Iris pigment epithelial cell (primary cell): ENCODE measurements at places on chromosomes 2 and 18.

DNA sequence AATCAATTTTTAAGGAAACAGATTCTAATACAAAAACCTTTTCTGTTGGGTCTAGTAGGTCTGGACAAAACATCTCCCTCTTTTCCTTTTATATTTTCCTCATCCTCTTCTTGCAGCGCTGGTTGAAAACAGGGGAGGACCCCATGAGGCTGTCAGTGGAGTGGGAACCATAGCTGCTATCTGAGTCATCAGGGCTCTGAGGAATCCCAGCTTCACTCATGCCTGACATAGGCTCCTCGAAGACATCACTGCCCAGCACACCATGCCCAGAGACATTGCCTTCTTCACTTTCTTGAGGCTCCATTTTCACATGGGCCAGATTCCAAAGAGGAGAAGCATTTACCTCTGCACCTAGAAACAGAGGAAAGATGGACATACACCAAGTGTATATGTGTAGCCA, 10.0 kb downstream of the SUPT7L start:
- peak; percentile 64 for DNase-seq

DNA sequence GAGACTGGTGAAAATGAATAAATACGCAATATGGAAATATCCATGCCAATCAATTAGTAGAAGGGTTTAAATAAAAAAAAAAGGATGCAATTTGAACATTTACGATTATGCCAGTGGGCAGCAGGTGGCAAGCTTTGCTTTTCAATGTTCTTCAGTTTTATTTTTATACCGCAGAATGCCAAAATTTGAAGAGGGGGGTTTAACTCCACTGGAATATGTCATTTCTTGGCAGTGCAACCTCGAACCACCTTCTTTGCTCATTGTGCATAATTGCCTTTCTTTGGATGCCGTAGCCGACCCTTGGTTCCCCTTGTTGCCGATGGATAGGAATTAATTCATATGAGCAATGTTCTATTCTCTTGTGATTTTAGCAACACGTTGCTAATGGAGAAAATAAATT, 88.0 kb downstream of the LTBP1 start:
- DNase-seq, result peak; percentile 34

- DNase-seq, result no peak
These were observed 500.9 kb downstream of the RNF144A start for GRCh38 chr2:7417845-7418742.

GRCh38 chr2:69221512-69221911, 165.5 kb downstream of the GFPT1 start:
- no peak for DNase-seq

DNA sequence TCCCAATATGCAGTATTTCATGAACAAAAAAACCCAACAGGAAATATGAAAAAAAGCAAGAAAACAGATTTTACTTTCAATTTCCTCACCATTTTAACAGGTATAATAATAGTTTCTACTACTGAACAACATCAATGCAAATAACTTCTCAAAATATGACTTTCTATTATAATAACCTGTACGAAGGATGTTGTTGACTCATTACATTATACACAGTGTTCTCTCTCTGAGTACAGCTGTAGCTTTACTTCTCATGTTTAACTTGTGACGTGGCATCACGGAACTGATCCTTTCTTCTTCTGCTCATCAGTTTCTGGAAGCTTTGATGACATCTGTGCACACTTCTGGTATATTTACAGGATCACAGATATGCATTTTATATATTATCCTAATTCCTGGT, 40.0 kb downstream of the FAM228A start:
- no peak for DNase-seq

DNA sequence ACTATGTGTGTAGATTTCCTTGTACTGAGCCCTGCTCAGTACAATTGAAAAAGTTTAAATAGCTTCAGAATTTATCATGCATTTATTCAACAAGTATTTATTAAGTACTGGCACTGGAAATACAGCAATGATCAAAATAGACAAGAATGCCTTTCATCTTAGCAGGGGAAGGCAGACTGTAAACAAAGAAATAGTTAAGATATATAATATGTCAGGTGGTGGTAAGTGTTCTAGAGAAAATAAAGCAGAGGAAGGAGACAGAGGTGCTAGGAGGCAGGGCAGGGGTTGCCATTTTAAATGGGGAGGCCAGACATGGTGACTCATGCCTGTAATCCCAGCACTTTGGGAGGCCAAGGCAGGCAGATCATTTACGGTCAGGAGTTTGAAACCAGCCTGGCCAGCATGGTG, 13.6 kb upstream of the LIPG start:
- peak; percentile 94 for DNase-seq

DNA sequence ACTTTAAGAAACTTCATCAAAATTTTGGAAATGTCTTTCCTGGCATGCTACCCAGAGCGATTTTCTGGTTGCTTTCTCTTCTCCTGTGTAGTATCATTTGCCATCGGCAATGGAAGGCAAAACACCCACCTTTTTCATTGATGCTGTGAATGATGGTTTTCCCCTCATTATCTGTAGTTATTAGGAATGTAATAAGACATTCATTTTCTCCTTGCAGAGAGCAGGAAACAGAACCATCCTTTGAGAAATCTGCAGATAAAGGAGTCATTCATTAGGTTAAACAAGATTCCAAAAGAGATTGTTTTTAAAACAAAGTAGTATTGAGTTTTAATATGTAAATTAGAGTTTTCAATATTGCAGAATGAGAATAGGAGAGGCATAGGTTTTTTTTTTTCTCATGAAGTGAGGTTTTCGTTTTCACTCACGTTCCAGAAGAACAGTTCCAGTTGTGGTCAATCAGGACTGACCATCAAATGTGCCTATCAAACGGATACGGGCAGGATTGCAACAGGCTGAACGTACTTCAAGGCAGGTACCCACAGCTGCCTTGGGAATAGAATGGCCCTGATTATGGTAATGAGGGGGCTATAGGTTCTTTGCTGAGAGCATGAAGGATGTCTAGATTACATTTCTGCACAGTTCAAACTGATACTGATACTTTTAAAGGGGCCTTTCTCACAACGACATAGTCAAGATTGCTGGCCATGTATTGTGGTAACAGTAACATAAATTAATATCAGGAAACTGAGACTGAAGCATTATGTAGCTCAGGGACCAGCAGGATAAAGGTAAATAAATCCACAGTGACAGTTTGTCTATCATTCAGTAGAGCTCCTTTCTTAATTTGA, 49.8 kb upstream of the PLA2R1 start:
- DNase-seq, result no peak

DNA sequence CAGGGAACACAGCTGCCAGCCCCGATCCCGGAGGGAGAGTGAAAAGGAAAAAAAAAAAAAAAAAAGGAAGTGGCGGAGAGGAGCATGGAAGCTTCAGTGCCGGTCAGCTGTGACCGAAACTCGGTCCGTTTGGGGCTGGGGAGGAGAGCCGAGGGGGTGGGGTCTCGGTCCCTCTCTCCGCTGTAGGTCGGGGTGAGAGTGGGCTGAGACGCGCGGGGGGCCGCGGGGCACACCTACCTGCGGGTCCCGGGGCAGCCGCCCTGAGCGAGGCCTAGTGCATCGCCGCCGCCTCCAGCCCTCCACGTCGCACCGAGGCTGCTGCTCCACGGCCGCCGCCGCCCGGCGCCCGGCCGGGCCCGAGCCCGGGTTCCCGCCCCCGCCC, 536 bp downstream of the VPS54 start:
- DNase-seq, result peak; percentile 25

- DNase-seq, result no peak
These were observed 134.0 kb downstream of the CTIF start for GRCh38 chr18:48672671-48673340.

DNA sequence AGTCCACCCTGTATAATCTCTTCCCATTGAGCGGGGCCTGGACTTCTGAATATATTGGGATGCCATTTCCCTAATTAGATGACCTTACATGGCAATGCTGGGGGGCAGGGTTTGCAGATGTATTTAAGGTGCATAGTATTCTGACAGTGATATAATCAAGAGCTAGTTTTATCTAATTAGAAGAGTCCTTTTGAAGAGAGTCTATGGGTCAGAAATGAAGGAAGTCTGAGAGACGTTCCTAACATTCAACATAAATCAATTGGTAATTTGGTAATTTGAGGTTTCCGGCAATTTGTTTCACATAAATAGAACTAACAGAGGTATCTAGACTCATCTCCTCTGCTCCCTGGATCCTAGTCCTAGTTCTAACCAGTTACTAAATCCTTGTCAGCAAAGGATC, 25.7 kb upstream of the UXS1 start:
- DNase-seq, result no peak

DNA sequence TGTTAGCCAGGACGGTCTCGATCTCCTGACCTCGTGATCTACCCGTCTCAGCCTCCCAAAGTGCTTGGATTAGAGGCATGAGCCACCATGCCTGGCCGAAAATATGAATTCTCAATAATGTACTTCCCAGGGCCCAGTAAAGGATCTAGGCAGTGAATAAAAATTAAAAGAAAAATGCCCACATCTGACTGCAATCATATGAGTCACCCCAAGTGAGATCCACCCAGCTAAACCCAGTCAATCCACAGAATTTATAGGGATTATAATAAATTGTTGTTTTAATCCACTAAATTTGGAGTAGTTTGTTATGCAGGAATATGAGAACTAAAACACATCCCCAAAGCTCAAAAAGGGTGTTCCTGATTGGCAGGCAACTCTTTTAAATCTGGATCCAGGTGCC, 93.5 kb upstream of the STK39 start:
- no peak for DNase-seq

DNA sequence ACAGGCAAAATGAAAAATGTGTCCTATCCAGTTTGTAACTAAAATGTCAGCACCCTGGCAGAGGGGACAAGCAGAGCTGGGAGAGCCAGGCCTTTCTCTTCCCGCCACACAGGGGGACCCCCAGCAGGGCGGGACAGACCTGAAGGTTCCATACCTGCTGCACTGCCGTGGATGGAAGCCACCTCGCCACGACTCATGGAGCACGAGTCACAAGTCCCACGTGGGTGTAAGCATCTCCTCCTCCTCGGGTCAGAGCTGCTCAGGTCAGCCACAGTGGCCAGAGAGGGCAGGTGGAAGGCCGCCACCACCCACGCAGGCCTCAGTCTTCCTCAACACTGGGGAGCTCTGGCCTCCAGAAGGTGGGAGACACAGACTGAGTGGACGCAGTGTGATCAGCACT, 21.0 kb downstream of the C1QL2 start:
- DNase-seq, result no peak

GRCh38 chr2:13779996-13780395, 852.5 kb upstream of the LRATD1 start:
- peak; percentile 12 for DNase-seq

- no peak for DNase-seq
These were observed 509.1 kb downstream of the MBD2 start for GRCh38 chr18:53715243-53715853.

DNA sequence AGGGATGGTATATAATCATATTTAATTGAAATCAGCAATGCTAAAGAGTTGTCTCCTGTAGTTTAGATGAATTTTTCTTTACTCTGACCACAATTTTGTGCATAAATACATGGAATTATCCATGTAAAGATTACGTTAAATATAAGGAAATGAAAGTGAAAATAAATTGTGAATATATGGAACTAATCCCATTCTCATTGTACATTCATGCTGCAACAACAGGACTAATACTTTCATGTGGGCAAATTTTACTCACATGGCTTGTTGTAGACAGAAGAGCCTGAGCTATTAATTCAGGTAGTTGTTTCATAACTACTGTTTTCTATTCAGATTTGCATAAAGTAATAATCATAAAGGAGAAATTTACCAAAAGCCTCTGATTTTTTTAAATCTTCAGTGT, 357.8 kb downstream of the ARHGAP15 start:
- DNase-seq, result no peak

- peak; percentile 17 for DNase-seq
These were observed 22.1 kb downstream of the EHD3 start for GRCh38 chr2:31255911-31256571.

DNA sequence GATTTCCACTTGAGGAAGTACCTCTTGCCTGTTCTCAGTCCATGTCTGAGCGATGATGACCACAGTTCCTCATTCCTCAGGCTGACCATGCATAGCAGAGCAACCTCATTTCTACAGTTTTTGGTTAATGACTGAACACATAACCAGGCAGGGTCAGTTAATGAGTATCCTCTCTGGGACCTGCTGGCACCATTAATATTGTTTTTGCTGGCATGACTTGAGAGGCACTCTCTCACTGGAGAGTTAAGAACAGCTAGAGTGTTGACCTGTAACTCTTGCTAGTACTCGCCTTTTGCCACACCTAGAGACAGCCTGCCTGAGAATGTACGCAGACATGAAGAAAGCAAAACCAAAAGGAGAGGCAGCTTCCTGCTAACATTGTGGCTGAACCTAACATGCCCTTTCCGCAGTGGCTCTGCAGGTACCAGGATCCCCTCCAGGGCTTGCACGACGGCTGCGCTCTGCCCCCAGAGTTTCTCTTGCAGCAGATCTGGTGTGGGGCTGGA, 23.9 kb downstream of the PECR start:
- DNase-seq, result peak; percentile 71

DNA sequence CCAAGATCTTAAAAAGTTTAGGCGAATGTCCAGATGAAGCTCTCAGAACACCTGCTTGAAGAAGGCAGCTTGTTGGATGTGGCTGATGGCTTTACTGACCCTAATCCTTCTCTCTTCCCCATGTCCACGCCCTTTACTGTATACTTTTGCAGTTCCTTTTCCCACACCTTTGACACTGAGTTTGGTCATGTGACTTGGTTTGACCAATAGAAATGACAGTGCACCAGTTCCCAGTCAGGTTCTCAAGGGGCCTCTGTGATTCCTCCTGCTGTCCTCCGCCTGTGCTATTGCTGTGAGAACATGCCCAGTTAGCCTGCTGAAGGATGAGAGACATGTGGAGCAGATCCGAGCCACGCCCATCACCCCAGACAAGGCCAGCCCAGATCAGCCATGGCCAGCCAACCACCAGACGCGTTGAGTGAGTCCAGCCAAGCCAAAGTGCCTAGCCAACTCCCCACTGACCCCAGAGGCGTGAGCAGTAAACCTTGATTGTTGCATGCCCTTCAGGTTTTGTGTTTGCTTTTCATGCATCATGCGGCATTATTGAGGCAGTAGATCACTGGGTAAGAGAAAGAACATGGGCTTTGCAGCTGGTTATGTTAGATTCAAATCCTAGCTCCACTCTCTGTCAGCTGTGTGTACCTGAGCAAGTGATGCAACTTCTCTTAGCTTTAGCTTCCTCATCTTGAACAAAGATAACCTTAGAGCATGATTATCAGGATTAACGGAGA, 258.0 kb upstream of the SIX2 start:
- DNase-seq, result no peak

- DNase-seq, result peak; percentile 44
These were observed 242.1 kb downstream of the MREG start for GRCh38 chr2:215771241-215771640.

- DNase-seq, result peak; percentile 83
These were observed 85.6 kb upstream of the ETAA1 start for GRCh38 chr2:67311536-67311935.

- no peak for DNase-seq
These were observed 12.4 kb downstream of the EHD3 start for GRCh38 chr2:31246184-31246852.

GRCh38 chr2:28048341-28048740, 157.8 kb downstream of the BABAM2 start:
- DNase-seq, result peak; percentile 83
